SK-MEL-5 (cell line): ENCODE measurements at places on chromosomes 1 and 21. TPM values are rescaled to one million over a fixed set of nuclear protein-coding genes. Genes with fewer than 3 reads are reported as not detected.

DNA sequence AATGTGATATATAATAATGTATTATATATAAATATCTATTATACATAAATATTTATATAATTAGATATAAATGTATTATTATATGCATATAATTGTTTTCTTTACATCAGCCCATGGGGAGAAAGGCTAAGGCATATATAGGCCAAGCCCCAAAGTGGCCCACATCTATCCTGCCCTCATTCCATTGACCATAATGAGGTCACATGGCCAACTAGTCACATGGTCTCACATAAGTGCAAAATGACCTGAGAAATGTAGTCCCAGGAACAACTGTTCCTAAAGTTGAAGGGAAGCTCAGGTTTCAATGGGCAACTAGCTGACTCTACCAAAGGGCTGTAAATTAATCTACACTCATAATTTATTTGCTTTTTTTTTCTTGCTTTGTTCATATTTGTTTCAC is 14.5 kb upstream of the CCDC185 start:
- DNase-seq = no peak

- no peak for DNase-seq
Measured at GRCh38 chr1:225896937-225897549, 8.1 kb upstream of the LEFTY1 start.

- no peak for DNase-seq
Measured at GRCh38 chr1:241332987-241333386, 24.0 kb downstream of the RGS7 start.

- no peak for DNase-seq
Measured at GRCh38 chr1:59123081-59123681, 173.7 kb upstream of the FGGY start.

Gene LRRC8B
- 3.9 and 5.7 TPM in 2 replicates for total RNA-seq

Gene KRTAP13-2
- total RNA-seq = not detected in 2 replicates
